Activated CD4-positive, alpha-beta T cell treated with anti-CD3 and anti-CD28 coated beads, Interleukin-2, amount 10 ng/mL, durations not matched to agents 7 days and 5 days (primary cell): ENCODE measurements at places on chromosomes 6 and 20. TPM values are rescaled to one million over a fixed set of nuclear protein-coding genes. Genes with fewer than 3 reads are reported as not detected.

DNA sequence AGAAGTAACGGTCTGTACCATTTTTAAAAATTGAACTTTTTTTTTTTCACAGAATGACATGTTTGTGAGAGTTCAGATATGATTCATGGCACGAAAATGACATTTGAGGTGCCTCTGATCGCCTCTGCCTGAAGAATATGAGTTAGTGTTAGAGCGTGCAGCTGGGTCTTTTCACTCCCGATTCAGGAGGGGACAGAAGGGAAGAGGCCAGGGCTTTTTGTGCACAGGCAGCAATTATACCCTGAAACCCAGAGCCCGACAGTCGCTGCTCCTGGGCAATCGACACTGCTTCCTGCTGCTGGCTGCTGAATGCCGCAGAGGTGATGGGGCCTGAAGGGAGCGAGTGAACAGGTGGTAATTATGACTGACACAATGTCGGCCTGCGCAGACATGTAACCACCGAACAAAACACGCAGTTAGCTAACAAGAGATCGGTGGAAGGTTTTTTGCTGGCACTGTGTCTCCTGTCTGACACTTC is 652.0 kb upstream of the NOX3 start:
- DNase-seq = no peak
- H3K36me3 ChIP-seq = no peaks in the 10 kb centered on the region
- no peaks in the 10 kb centered on the region for H3K27me3 ChIP-seq
- no peaks in the 10 kb centered on the region for H3K4me1 ChIP-seq

DNA sequence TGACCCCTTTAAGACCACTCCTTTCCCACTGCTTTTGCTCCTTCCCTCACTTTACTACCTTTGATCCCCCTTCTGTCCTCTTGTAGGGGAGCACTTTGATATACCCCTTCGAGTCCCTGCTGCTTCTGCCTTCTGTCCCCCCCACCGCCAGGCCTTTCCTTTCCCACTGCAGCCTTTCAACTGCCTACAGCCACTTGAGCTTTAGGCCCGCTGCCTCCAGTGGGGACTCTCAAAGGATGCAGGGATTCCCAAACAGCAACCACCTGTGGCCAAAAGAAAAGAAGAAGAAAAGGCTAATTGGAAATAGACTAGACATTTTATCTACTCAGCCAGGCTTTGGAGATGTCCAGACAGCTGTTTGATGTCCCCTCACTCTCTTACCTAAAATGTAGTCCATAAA is 77.0 kb upstream of the DTNBP1 start:
- H3K27me3 ChIP-seq = no peaks in the 10 kb centered on the region
- H3K4me1 ChIP-seq = peaks cover 12% of the 10 kb centered on the region
- peaks cover 2% of the 10 kb centered on the region for H3K36me3 ChIP-seq
- no peak overlapping the region for H3K4me3 ChIP-seq
- no peak for DNase-seq

- peaks cover 7% of the 10 kb centered on the region for H3K27me3 ChIP-seq
- H3K36me3 ChIP-seq = no peaks in the 10 kb centered on the region
- H3K4me3 ChIP-seq = peak within 1 kb of the TSS; percentile 90
Observed at GRCh38 chr20:34704177-34705007, at the start of gene TP53INP2. Gene TP53INP2, plus strand, starts transcription at chr20:34704344. Its CDS starts 4,396 bp downstream, at chr20:34708740.

DNA sequence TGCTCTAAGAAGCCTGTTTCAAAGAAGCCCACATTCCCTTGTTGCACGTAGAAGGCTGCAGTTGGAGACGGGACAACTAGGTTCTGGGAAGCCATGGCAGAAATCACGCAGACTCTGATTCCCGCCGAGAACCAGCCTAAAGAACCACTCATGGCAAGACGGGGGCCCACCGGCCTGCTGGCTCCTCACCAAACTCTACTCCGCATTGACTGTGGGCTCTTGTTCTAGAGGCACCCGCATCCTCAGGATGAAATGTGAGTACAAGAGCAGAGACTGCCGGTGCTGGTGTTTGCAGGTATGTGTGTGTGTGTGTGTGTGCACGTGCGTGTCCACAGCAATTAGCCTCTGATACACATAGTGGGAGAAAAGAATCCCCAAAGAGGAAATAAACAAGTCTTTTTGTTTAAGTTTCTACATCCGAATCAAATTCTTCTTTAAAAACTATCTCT is 42.3 kb upstream of the NR2E1 start:
- no peaks in the 10 kb centered on the region for H3K36me3 ChIP-seq
- H3K4me3 ChIP-seq = no peak overlapping the region
- H3K27ac ChIP-seq = no peak overlapping the region
- no peak for DNase-seq

Gene ABHD16A
- total RNA-seq = 54.1 TPM

Gene LTA
- 20.9 TPM for total RNA-seq

GRCh38 chr20:24066076-24066700 is 77.6 kb upstream of the GGTLC1 start:
- H3K27me3 ChIP-seq = no peaks in the 10 kb centered on the region
- peaks cover 14% of the 10 kb centered on the region for H3K4me1 ChIP-seq
- peak overlapping the region; percentile 86 for H3K27ac ChIP-seq
- H3K36me3 ChIP-seq = peaks cover 2% of the 10 kb centered on the region
- DNase-seq = peak; percentile 46

Gene PREX1
- total RNA-seq = 81.0 TPM

DNA sequence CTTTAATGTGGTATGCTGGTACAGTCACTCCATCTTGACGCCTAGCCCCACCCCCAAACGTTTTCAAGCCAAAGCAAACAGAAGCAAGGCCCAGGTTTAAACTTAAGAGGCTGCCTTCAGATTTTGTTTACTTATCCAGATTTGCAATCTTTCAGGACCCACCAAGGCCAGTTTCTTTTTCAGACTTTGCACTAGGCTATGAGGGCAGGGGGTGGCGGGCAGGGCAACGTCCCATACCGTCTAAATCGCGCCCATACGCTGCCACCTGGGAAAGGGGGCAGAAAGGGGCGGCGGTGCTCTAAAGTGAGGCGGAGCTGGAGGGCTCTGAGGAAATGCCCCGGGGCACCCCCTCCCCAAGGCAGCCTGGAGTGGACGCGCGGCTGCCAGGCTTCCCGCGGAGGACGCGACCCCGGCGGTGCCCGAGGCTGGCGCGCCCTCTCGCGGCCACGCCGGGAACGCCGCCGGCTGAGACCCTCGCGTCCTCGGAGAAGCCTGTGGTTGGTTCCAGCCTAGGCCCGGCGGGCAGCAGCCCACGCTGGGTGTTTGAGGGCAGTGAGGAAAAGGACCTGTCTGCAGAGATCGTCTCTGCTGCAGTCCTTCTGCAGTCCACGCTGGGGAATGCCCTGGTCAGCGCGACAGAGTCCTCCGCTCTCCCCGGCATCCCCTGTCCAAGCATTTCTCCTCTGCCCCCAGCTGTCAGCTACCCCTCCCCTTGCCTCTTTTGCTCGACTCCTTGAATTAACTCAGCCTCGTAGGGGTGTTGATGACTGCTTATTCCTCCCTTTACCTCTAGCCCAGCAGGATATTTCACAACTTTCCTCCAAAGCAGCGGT is 129.2 kb upstream of the PRND start:
- H3K36me3 ChIP-seq = no peaks in the 10 kb centered on the region
- peaks cover 24% of the 10 kb centered on the region for H3K27me3 ChIP-seq
- no peak overlapping the region for H3K27ac ChIP-seq
- DNase-seq = peak; percentile 43
- peak overlapping the region; percentile 41 for H3K4me3 ChIP-seq

- DNase-seq = no peak
- H3K4me3 ChIP-seq = no peak overlapping the region
- H3K27ac ChIP-seq = no peak overlapping the region
- no peaks in the 10 kb centered on the region for H3K36me3 ChIP-seq
Observed at GRCh38 chr20:12262747-12263146, 345.1 kb downstream of the BTBD3 start.

GRCh38 chr6:169145991-169146501 is 107.6 kb downstream of the THBS2 start:
- peaks cover 2% of the 10 kb centered on the region for H3K27me3 ChIP-seq
- DNase-seq = no peak
- no peaks in the 10 kb centered on the region for H3K4me1 ChIP-seq
- H3K27ac ChIP-seq = no peak overlapping the region
- H3K4me3 ChIP-seq = no peak overlapping the region

- no peak overlapping the region for H3K4me3 ChIP-seq
- peaks cover 60% of the 10 kb centered on the region for H3K27me3 ChIP-seq
- no peak overlapping the region for H3K27ac ChIP-seq
- H3K4me1 ChIP-seq = peaks cover 9% of the 10 kb centered on the region
- no peaks in the 10 kb centered on the region for H3K36me3 ChIP-seq
Observed at GRCh38 chr6:79632580-79632979, 1.5 kb downstream of the SH3BGRL2 start.

DNA sequence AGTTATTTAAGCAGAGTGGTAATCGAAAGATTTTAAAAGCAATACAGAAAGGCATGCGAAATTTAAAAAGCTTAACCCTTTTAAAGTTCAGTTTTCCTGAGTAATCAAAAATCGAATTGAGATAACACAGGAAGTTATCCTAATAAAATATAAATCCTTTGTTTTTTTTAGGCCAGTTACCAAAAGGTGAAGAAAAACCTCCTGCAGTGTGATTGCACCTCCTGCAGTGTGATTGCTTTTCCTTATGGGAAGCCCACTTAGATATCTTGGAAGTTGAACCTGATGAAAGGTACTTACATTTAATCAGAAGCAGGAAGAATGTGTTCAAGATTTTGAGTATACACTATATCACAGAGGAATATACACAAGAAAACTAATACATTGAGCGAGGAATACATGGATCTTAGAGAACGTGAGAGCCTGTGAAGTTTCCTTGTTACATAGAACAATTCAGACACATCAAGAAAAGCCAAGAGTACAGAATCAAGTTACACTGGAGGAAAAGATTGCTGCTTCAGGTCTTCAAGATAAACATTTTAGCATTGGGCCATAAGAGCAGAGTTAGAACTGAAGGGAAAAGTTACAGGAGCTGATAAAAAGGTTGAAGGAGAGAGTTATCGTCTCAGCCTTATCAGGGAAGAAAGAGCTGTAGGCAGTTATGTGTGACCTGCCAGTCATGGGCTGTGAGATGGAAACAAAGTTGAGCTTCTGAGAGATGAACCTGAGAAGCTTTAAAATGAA is 7.7 kb upstream of the TMEM181 start:
- H3K4me1 ChIP-seq = peaks cover 10% of the 10 kb centered on the region
- no peaks in the 10 kb centered on the region for H3K36me3 ChIP-seq
- DNase-seq = no peak
- H3K4me3 ChIP-seq = no peak overlapping the region
- H3K27me3 ChIP-seq = peaks cover 22% of the 10 kb centered on the region

Gene RHAG
- total RNA-seq = not detected

DNA sequence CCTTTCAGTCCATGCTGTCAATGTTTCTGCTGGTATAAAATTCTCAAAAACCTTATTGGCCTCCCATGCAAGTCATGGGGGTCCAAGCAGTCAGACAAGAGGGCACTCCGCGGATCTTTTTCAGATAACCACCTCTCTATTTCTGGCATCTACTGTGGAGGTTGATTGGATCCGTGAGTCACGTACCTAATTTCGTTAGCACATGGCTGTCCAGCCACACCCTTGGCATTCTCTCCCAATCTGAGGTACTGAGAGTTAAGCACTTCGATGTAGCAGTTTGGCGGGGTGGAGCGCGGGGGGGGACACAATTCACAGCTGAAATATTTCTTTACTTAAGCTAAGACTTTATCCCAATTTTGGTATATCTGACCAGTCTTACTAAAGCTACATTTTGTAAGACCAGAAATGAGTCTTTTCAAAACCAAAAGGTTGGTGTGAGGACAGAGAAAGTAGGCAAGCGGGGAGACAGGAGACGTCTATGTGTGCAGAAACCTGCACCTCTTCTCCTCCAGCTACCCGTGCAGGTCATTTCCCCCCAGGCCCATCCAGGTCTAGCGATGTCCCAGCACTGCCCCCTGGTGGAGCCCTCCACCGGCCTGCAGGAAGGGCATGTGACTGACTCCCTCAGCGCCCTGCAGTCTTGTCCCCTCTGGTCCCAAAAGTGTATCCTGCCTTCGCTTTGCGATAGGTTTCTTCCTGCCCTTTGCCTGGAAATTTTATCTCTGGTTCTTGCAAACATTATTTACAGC is 113.1 kb downstream of the ADAT2 start:
- no peaks in the 10 kb centered on the region for H3K27me3 ChIP-seq
- no peak overlapping the region for H3K27ac ChIP-seq
- peaks cover 2% of the 10 kb centered on the region for H3K4me1 ChIP-seq
- peak; percentile 40 for DNase-seq

DNA sequence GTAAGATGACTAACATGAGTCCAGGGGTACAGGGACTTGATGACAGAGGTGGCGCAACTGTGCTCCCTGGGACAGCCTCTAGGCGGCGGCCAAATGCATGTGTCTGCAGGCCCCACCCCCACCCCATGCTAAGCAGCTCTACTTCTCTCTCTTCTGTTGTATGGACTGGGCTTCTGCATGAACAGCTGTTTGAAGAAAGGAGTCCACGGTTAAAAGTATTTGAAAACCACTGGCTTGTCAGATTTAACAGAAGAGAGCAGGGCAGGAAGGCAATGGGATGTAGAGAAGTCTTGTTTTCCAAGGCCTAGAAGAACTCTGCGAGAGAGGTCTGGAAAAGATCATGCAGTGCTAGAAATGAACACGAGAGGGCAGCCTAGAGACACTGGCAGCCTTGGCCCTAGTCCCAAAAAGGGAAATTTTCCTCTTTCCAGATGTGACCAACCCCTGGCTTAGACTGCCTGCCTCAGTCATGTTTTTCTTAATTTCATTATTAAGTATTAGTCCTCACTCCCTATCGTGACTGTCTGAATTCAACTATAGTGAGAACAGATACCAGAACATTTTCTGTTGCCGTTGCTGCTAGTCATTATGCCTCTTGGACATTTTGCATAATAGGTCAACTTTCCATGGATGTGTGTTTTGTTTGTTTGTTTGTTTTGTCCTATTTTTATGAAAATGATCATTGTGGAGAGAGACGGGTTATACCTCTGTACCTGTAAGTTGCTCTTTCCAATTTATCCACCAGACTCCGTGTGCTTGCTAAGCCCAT is 265.0 kb downstream of the ADGRG6 start:
- H3K27ac ChIP-seq = no peak overlapping the region
- no peak overlapping the region for H3K4me3 ChIP-seq
- H3K27me3 ChIP-seq = no peaks in the 10 kb centered on the region
- peaks cover 57% of the 10 kb centered on the region for H3K4me1 ChIP-seq
- no peaks in the 10 kb centered on the region for H3K36me3 ChIP-seq

- H3K27ac ChIP-seq = no peak overlapping the region
- peaks cover 64% of the 10 kb centered on the region for H3K36me3 ChIP-seq
- H3K4me3 ChIP-seq = no peak overlapping the region
- no peak for DNase-seq
Observed at GRCh38 chr6:159769470-159769869, 7.6 kb downstream of the ACAT2 start.

DNA sequence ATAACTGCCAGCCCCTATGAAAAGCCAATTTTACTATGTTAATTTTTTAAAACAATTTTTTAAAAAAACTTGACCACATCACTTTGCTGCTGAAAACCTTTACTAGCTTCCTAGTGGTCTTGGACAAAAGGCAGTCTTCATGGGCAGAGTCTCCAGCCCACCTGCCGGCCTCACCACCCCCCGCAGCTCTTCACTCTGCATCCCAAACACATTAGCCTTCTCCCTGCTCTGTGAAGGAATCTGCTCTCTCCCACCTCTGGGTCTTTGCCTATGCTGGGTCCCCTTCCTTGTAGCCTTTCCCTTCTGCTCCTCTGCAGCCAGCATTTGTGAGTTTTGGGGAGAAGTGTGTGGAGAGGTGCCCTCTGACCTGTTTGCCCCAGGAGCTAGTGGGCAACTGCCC is 170.7 kb upstream of the MLN start:
- no peak overlapping the region for H3K4me3 ChIP-seq
- no peak overlapping the region for H3K27ac ChIP-seq
- peaks cover 2% of the 10 kb centered on the region for H3K4me1 ChIP-seq
- H3K36me3 ChIP-seq = no peaks in the 10 kb centered on the region

Gene HLA-DOB
- 2.4 TPM for total RNA-seq

GRCh38 chr6:14212020-14212419 is 94.4 kb downstream of the CD83 start:
- H3K36me3 ChIP-seq = no peaks in the 10 kb centered on the region
- DNase-seq = no peak
- peak overlapping the region; percentile 81 for H3K4me3 ChIP-seq
- no peaks in the 10 kb centered on the region for H3K27me3 ChIP-seq
- peak overlapping the region; percentile 84 for H3K27ac ChIP-seq
